NCI-H2081 treated with DMSO at 0.1 percent for 48 hours (cell line): ENCODE measurements at places on chromosomes 6 and 20.

- no peak for DNase-seq
These were observed 341.9 kb downstream of the ARHGAP18 start for GRCh38 chr6:129368076-129368475.

DNA sequence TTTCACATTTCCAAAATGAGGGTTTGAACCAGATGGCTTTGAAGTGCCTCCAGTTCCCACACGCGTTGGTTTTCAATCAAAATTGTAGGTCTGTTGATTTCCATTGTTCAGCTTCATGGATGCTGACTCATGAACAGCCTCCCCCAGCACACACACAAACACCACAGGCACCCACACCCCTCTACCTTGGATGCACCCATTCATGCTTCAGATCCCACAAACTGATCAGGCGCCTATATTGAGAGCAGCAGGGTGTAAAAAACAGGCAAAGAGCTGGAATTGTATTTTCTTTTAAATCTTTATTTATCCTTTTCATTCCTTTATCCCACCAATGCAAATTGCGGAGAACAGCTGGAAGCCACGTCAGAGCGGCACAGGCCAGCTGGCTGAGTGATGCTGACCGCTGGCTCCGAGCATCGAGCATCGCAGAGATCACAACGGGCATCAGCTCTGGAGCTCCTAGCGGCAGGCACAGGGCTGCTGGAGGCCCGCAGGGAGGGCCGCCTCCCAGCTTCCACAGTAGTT lies 29.3 kb upstream of the TBC1D7 start:
- no peak for DNase-seq

DNA sequence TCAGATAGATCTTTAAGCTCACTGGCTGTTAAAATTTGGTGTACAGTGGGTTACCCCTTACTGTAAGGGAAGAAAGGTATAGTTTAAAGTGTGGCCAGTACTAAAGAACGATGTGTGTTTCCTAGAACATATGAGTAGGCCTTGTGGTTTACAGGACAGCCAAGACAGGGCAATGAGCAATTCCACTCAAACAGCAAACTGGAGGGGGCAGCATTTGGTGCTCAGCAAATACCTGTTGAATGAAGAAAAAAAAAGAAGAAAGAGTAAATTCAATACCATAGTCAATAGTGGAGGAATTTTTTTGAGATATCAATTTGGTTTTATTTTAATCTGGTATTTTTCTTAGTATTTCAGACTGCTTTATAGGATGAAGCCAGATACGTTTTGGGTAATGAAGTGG lies 3.8 kb upstream of the NCOA5 start:
- no peak for DNase-seq

GRCh38 chr6:48619771-48620170 lies 508.8 kb upstream of the PTCHD4 start:
- DNase-seq, result no peak

DNA sequence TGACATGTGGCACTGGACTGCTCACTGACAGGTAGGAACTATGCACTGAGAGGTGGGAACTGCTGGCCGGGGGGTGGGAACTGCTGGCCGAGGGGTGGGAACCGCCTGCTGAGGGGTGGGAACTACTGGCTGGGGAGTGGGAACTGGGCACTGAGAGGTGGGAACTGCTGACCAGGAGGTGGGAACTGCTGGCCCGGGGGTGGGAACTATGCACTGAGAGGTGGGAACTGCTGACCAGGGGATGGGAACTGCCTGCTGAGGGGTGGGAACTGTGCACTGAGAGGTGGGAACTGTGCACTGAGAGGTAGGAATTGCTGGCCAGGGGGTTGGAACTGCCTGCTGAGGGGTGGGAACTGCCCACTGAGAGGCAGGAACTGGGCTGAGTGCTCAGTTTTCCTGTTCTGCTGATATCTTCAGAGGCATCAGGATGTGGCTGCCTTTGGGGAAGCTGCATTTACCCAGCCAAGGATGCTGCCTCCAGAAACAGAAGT lies 90.2 kb downstream of the THBS2 start:
- no peak for DNase-seq

- no peak for DNase-seq
These were observed 17.7 kb downstream of the RIPOR3 start for GRCh38 chr20:50673466-50674137.
